Activated CD8-positive, alpha-beta memory T cell treated with anti-CD3 and anti-CD28 coated beads for 1 hour (primary cell): ENCODE measurements at places on chromosomes 5 and 9.
A peak's percentile ranks its signal among the peaks of the same experiment; 100 is the strongest.

- no peak for DNase-seq
Observed at GRCh38 chr9:76378367-76379073, 15.7 kb downstream of the RFK start.

DNA sequence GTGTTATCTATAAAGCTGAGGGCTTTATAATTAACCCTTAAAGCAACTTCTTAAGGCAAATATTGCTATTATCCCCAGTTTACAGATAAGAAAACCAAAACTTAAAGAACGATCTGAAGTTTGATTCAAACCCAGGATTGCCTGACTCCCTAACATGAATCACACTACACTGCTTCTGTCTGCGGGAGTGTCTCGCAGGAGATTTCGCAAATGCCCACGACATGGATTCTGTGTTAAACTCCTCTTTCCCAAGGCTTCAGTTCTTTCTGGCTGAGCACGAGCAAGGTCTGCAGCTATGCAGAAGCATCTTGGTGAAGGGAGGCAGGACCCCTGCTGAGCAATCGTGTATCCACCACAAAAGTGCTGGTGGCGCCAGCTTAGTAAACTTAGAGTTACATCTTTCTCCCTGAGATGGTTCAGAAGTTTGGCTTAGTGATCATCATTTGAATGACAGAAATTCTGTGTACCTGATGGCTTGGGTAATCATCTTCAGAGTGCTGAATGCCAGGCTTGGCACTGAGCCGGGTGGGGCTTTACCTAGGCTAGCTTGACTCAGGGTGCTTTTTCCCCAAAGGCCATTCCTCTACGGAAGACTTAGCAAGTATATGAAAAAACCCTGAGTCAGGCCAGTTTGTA lies 81.4 kb upstream of the PIK3R1 start:
- DNase-seq, result no peak

- no peak for DNase-seq
Observed at GRCh38 chr5:151906246-151906645, 18.4 kb downstream of the GLRA1 start.

- no peak for DNase-seq
Observed at GRCh38 chr9:38144421-38144820, 75.4 kb upstream of the SHB start.

DNA sequence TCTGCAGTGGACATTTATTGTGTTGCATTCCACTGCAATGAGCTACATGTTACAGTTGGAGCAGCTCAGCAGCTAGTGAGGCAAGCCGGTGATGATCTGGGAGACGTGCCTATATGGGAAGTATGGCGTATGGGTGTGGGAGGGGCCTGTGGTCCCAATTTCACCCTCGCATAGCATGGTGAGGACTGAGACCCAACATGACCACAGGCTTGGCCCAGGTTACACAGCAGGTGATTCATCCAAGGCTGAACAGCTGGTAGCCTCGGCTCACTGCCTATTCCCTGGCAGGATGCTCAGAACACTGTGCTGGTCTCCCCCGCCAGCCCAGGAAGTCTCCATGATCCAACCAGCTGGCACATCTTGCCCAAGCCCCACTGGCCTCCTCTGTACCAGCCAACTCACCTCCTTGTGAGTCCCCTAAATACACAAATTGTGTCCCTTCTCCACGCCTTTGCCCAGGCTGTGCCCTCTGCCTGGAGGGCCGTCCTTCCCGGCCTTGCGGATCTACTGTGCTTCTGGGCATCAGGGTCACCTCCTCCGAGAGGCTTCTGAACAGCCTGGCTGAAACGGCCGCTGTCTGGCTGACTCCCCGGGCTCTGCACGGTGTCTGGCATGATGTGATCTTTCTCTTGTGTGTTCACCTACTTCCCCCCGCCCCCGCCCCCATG lies 81.4 kb downstream of the NSUN2 start:
- DNase-seq, result no peak

DNA sequence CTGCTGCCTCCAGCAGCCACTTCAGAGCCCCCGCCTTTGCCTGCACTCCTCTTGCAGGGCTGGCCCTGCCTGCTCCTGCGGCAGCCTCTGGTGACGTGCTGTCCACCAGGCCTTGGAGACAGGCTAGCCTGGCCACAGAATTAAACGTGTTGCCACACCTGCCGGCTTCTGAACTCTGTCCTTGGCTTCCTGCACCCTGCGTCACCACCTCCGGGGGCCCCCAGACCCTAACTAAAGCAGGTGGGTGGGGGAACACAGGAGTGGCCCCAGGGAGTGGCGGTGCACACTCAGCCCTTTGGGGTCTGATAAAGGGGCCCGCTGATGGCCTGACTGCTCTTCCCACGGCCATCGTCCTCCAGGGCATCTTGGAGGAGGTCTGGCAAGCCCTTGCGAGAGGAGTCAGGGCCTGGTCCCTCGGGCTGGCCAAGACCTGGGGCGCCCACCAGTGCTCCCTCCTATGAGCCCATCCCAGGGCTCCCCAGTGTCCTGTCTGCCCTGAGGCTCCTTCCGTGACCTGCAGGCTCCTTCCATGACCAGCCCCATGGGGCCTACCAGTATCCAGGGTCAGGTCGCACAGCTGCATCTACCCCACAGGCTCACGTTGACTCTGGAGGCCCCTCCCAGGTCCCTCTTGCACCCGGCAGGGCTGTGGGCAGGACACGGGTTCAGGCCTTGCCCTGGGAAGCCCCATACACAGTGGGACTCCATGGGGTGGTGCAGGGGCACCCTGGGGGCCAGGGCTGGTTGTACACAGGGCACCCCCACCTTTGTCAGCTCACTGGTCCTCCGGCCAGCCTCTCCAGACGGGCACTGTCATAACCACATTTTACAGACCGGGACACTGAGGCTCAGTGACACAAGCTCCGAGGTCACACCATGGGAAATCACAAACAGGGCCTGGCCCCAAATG lies 1.0 kb upstream of the MAMDC4 start:
- DNase-seq, result no peak

DNA sequence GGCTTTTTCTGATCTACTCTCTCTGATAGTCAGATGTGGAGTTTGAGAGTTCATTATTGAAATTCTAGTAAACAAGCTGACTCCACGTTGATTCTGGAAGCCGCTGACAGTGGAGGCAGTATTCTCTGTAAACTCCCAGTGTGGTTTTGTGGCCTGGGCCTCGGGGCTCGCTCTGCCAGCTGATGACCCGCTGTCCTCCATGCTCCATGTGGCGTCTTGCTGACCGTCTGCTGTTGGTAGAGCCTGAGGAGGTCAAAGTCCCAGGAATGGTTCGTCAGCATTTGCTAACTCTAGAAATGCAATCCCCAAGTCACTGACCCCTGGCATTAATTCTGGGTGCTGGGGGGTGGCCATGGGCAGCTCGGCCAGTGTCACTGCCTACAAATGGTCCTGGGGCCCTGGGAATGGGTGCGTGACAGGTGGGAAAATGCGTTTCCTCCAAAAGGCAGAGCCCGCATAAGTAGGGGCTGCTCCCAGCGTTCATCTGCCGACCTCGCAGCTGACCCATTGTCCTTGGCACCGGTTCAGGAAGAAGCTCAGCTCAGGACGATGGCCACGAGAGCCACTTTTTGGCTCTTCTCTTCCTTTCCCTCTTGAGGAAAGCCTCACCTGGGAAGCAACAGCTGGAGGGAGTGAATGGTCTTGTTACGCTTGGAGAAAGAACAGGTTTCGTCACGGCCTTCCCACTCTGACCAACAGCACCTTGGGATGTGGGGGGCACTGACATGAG lies 55.1 kb downstream of the MRPL36 start:
- DNase-seq, result no peak

DNA sequence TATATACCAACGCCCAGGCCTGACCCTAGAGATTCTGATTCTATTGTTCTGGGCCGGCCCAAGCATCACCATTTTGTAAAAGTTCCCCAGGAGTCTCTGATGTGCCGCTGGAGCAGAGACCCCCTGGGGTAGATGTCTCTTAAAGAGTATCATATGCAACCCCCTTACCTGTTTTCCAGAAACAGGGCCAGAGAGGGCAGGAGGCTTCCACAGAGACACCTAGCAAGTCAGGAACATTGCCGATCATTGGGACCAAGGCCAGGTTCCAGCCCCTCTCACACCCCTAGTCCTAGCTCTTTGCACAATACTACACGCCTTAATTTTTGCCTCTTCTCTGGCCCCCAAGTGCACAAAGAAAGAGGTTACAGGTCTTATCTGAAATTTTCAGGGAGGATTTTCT lies 63.8 kb downstream of the TMOD1 start:
- DNase-seq, result no peak

GRCh38 chr9:74463825-74464224 lies 33.3 kb upstream of the RORB start:
- no peak for DNase-seq

DNA sequence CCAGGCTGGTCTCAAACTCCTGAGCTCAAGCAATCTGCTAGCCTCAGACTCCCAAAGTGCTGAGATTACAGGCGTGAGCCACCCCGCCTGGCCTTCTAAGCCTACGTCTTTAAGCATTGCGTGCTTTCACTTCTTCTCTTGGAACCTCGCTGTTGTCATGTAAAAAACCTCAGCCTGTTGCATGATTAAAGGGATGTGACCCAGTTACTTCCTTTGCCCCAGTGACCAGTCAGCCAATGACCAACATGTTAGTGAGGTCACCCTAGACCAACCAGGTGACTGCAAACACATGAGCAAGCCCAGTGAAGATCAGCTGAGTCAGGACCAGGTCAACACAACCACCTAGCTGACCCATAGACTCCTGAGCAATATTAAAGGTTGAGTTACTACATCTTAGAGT lies 10.5 kb downstream of the KIF4B start:
- DNase-seq, result no peak

GRCh38 chr5:40390281-40391149 lies 289.2 kb upstream of the PTGER4 start:
- no peak for DNase-seq

DNA sequence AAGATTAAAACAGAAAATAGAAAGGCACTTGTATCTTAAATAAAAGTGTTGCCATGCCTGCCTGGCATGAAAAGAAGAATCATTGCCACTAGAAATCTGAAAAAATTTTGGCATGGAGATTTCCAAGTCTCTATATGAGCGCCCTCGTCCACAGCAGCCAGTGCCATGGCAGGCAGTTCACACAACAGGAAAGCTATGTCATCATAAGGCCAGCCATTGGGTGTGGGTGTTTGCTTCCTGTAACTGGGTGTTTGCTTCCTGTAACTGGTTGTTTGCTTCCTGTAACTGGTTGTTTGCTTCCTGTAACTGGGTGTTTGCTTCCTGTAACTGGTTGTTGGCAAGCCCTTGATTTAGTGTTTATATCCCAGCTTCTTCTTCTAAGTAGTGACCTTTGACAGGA lies 446.7 kb downstream of the IRX1 start:
- no peak for DNase-seq

GRCh38 chr5:66987949-66988838 lies 208.4 kb downstream of the CD180 start:
- DNase-seq, result no peak

GRCh38 chr9:86034863-86035734 lies 64.3 kb downstream of the GOLM1 start:
- no peak for DNase-seq

GRCh38 chr9:97889941-97890887 lies 32.1 kb downstream of the TRMO start:
- peak; percentile 48 for DNase-seq
